ENCODE measurements at places on chromosomes 3 and 15.

DNA sequence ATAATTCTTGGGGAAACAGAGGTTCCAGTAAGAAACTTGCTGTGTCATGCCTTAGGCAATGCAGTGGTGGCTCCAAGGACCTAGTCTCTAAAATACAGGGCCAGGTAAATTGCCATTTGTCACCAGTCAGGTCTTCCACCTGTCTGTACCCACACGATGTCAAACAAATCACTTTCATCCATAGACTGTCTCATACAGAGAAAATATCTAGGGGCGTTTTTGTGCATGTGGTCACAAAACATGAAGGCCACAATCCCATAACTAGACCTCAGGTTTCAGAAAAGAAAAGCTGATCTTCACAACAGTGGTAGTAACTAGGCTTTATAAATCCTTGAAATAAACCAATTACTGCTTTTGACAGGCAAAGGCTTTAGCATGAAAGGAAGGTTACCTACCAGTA is 92.3 kb downstream of the SLC9A9 start:
- no peak overlapping the region for H3K27ac ChIP-seq
- H3K27me3 ChIP-seq, result no peaks in the 10 kb centered on the region
- no peaks in the 10 kb centered on the region for H3K4me1 ChIP-seq
- H3K36me3 ChIP-seq, result no peaks in the 10 kb centered on the region
- no peak overlapping the region for H3K4me3 ChIP-seq
- no peak for DNase-seq

- H3K4me1 ChIP-seq, result peaks cover 4% of the 10 kb centered on the region
- H3K27me3 ChIP-seq, result no peaks in the 10 kb centered on the region
- no peak overlapping the region for H3K4me3 ChIP-seq
- no peak overlapping the region for H3K27ac ChIP-seq
- H3K36me3 ChIP-seq, result no peaks in the 10 kb centered on the region
Observed at GRCh38 chr3:64295594-64295993, 70.3 kb upstream of the PRICKLE2 start.

DNA sequence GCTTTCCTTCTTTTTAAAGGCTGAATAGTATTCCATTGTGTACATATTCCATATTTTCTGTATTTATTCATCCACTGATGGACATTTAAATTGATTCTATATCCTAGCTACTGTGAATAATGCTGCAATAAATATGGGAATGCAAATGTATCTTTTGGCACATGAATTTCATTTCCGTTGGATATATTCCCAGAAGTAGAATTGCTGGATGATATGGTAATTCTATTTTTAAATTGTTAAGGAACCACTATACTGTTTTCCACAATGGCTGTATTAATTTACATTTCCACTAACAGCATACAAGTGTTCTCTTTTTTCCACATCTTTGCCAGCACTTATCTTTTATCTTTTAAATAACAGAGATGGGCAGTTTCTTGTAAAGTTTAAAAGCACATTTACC is 302.7 kb downstream of the CTNNB1 start:
- H3K4me3 ChIP-seq, result no peak overlapping the region
- H3K4me1 ChIP-seq, result no peaks in the 10 kb centered on the region
- no peaks in the 10 kb centered on the region for H3K27me3 ChIP-seq
- DNase-seq, result no peak
- no peak overlapping the region for H3K27ac ChIP-seq

- no peaks in the 10 kb centered on the region for H3K4me1 ChIP-seq
- no peak for DNase-seq
- no peaks in the 10 kb centered on the region for H3K27me3 ChIP-seq
- no peak overlapping the region for H3K4me3 ChIP-seq
- H3K36me3 ChIP-seq, result no peaks in the 10 kb centered on the region
- no peak overlapping the region for H3K27ac ChIP-seq
Observed at GRCh38 chr3:180421221-180421620, 180.7 kb upstream of the TTC14 start.

DNA sequence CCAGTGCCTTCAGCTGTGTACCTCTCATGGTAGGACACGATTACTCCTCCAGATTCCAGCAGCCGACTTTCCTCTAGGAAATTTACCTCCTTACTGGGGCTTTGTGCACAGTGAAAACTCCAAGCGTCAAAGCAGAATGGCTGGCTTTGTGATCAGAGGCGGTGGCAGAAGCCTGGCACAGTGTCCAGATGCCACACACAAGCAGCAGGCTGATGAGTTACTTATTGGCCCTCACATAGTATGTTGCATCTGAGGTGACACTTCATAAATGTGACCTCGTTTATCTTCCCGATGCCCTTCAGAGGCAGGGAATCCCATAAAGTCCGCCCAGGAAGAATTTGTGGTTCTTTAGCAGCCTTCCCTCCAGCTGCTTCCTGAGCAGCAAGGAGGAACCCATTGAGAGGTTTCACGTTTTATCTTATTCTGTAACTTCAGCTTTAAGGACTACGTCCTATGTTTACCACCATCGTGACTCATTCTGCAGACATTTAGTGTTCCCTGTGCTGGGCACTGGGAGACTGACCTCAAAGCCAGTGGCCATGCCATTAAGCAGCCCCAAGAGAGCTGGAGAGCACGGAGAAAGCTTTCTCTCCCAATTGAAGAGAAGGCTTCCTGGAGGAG is 107.1 kb upstream of the C15orf61 start:
- no peak overlapping the region for H3K27ac ChIP-seq
- no peak for DNase-seq
- no peak overlapping the region for H3K4me3 ChIP-seq
- no peaks in the 10 kb centered on the region for H3K27me3 ChIP-seq
- H3K4me1 ChIP-seq, result no peaks in the 10 kb centered on the region
- no peaks in the 10 kb centered on the region for H3K36me3 ChIP-seq

DNA sequence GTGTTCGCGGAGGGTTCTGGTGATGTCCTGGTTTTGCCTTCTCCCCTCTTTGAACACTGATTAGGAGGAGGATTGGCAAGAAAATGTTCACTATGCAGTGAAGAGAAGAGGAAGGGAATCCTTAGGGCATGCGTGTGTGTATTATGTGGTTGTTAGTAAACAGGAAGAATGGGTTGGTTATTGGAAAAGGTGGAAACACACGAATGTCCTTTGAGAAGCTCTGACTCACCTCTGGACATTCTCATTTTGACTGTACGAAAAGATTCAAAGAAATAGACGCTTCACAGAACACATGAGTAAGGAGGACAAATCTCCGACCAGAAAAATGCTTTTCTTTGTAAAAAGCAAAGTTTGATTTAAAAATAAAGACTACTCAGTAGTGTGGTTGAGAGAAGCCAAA is 188.8 kb upstream of the PRICKLE2 start:
- no peak overlapping the region for H3K27ac ChIP-seq
- H3K27me3 ChIP-seq, result no peaks in the 10 kb centered on the region
- no peaks in the 10 kb centered on the region for H3K36me3 ChIP-seq
- DNase-seq, result no peak

DNA sequence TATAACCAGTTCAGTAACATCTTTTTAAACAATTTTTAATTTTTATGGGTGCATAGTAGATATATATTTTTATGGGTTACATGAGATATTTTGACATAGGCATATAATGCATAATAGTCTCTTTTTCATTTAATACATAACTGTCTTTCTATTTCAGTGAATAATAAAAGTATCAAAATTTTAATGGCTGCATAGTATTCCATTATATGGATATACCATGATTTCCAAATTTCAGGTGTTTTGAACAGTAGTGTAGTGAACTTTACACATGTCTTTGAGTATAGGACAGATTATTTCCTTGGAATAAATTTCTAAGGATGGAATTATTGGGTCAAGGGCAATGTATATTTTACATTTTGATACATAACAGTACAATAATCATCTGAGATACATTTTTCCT is 10.7 kb downstream of the WHAMM start:
- H3K4me3 ChIP-seq, result no peak overlapping the region
- no peak overlapping the region for H3K27ac ChIP-seq
- H3K27me3 ChIP-seq, result no peaks in the 10 kb centered on the region
- no peak for DNase-seq

DNA sequence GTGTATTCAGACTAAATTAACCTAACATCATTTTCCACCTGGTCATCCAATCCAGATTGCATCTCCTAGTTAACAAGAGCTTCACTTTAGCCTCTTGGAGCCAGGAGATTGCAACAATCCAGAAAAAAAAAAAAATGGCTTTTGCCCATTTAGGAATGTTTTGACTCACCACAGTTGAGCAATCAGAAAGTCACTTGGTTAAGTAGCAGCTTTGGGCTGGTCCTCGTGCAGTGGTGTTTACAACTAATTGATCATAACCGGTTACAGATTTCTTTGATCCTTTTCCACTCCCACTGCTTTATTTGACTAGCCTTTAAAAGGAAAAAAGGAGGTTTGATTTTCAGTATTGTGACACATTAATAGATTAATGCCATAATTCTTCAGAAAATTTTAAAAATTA is 688.8 kb upstream of the CCDC54 start:
- H3K27me3 ChIP-seq, result no peaks in the 10 kb centered on the region
- no peak overlapping the region for H3K27ac ChIP-seq
- H3K36me3 ChIP-seq, result no peaks in the 10 kb centered on the region
- no peak overlapping the region for H3K4me3 ChIP-seq
- no peaks in the 10 kb centered on the region for H3K4me1 ChIP-seq

DNA sequence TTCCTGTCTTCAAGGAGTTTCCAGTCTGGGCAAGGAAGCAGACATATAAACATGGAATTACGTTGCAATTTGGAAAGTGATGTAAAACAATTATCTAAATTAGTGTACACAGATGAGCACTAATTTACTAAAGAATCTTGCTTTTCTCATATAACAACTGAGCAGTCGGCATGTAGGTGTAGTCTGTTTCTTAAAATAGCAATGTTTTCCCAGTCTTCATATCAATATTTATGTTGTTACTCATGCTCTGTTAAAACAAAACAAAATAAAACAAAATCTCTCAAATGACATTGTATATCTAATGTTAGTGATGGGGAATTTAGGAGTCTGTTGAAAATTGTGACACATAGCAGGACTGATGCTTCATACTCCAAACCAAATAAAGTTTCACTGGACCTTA is 75.6 kb downstream of the SAMMSON start:
- H3K27me3 ChIP-seq, result no peaks in the 10 kb centered on the region
- peak overlapping the region; percentile 51 for H3K27ac ChIP-seq
- no peaks in the 10 kb centered on the region for H3K4me1 ChIP-seq
- H3K36me3 ChIP-seq, result no peaks in the 10 kb centered on the region
- no peak overlapping the region for H3K4me3 ChIP-seq

DNA sequence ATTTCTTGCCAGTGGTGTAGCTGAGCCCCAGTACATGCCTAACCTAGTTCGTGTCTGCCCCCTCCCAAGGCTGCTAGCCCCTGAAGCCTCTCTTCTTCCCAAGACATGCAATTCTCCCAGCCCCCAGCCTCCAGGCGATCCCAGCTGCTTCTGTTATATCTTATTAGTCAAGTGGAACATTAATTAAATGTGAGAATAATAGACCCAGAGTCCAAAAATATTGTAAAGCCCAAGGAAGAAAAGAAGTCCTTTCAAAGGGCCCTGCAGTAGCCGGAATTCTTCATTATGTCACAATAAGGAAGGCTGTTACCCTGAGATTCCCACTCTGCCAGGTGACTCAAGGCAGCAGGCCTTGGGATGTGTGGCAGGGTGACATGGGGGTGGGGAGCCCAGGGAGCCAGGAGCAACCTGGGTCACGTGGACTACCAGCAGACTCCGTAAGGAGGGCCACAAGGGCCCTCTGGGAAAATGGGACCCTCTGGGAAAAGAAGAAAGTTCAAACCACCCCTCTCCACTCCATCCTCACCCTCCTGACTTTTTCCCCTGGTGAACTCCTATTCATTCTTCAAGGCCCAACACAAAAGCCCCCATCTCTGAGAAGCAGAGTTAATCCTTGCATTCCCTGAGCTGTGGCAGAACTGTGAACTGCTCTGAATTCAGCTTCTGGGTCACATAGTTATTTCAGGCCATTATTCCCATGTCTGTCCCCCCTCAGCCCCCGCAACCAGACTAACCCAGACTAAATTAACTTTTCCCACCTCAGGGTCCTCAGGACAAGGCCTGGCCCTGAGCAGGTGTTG is 21.8 kb upstream of the TRH start:
- H3K4me1 ChIP-seq, result no peaks in the 10 kb centered on the region
- peaks cover 39% of the 10 kb centered on the region for H3K27me3 ChIP-seq
- DNase-seq, result no peak

- DNase-seq, result no peak
- no peak overlapping the region for H3K4me3 ChIP-seq
- no peak overlapping the region for H3K27ac ChIP-seq
- H3K36me3 ChIP-seq, result no peaks in the 10 kb centered on the region
- no peaks in the 10 kb centered on the region for H3K4me1 ChIP-seq
Observed at GRCh38 chr3:23940775-23941174, 4.3 kb upstream of the NR1D2 start.

- H3K4me1 ChIP-seq, result peaks cover 3% of the 10 kb centered on the region
- H3K4me3 ChIP-seq, result no peak overlapping the region
- no peaks in the 10 kb centered on the region for H3K27me3 ChIP-seq
- no peaks in the 10 kb centered on the region for H3K36me3 ChIP-seq
- no peak overlapping the region for H3K27ac ChIP-seq
Observed at GRCh38 chr3:30538791-30539190, 67.6 kb upstream of the TGFBR2 start.

GRCh38 chr3:166688665-166689064 is 691.4 kb downstream of the ZBBX start:
- H3K27me3 ChIP-seq, result no peaks in the 10 kb centered on the region
- H3K4me1 ChIP-seq, result no peaks in the 10 kb centered on the region
- no peaks in the 10 kb centered on the region for H3K36me3 ChIP-seq
- no peak overlapping the region for H3K4me3 ChIP-seq
- DNase-seq, result no peak

DNA sequence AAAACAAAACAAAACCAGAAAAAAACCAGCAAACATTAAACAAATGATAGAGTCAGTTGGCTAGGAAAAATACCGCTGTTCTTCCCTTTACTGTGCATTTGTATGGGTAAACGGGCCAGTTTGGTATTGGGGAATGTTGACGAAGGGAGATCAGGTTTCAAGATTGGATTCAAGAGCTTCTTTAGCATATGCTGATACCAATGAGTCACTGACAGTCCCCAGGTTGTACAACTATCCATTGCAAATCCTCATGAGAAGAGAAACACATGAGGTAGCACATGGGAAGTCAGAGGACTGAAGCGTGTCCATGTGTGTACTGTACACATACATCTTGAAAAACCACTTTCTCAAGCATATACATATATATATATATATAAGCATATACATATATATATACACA is 25.6 kb downstream of the TIGIT start:
- no peaks in the 10 kb centered on the region for H3K27me3 ChIP-seq
- no peaks in the 10 kb centered on the region for H3K4me1 ChIP-seq
- H3K27ac ChIP-seq, result no peak overlapping the region
- no peaks in the 10 kb centered on the region for H3K36me3 ChIP-seq
- H3K4me3 ChIP-seq, result no peak overlapping the region
- DNase-seq, result no peak

DNA sequence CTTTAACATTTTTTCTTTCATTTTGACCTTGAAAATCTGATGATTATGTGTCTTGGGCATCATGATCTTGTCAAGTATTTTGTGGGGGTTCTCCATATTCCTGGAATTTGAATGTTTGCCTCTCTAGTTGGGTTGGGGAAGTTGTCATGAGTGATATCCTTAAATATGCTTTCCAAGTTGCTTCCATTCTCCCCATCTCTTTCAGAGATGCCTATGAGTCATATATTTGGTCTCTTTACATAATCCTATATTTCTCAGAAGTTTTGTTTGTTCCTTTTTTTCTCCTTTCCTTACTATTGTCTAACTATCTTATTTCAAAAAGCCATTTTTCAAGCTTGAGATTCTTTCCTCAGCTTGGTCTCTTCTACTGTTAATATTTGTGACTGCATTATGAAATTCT is 69.0 kb upstream of the CCDC80 start:
- H3K36me3 ChIP-seq, result no peaks in the 10 kb centered on the region
- no peak for DNase-seq
- H3K27ac ChIP-seq, result no peak overlapping the region
- H3K27me3 ChIP-seq, result no peaks in the 10 kb centered on the region
- no peak overlapping the region for H3K4me3 ChIP-seq
- H3K4me1 ChIP-seq, result no peaks in the 10 kb centered on the region
